Foreskin fibroblast (primary cell): ENCODE measurements at places on chromosomes 1 and 21.

- DNase-seq = no peak
Observed at GRCh38 chr1:152107031-152107983, 7.9 kb downstream of the TCHH start.

DNA sequence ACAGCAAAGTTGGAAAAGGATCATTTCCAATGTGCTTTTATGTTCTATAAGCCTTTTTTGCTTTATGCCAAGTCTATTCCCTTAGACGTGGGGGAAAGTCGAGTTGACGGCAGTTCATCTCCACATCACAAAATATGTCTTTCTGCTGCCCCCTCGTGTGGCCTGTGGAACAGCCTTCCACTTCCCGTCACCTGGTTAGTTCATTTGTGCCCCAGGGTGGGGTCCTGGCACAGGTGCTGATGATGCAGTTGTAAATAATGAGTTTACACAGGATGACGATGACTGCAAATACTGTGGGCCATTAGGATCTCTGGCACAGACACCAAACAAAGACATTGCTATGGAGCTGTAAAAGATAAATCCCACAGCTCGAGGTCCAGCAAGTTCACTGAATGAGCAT lies 10.0 kb upstream of the OTUD3 start:
- no peak for DNase-seq

DNA sequence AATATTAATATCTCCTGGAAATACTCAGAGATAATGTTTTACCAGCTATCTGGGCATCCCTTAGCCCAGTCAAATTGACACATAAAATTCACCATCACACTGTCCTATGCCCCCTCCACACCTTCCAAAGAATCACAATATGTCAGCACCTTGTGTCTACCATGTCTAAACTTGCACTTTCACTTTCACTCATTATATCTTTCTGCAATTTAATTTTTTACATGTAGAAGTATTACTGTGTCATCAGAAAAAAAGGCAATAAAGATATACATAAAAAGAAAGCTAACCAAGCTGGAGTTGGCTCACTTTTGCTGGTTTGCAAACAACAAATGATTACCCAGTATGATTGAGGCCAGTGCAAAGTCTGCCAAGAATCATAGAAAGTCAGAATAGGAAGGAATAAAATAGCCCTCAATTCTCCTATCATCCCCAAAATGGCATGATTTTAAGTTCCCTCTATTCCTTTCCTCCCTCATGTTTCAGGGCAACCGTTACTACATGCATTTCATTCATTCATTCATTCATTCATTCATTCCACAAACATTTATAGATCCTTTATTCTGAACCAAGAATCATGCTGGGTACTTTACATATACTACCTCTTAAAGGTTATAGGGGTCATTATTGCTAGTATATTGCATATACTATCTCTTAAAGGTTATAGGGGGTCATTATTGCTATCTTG lies 5.9 kb upstream of the LUZP1 start:
- DNase-seq = no peak

DNA sequence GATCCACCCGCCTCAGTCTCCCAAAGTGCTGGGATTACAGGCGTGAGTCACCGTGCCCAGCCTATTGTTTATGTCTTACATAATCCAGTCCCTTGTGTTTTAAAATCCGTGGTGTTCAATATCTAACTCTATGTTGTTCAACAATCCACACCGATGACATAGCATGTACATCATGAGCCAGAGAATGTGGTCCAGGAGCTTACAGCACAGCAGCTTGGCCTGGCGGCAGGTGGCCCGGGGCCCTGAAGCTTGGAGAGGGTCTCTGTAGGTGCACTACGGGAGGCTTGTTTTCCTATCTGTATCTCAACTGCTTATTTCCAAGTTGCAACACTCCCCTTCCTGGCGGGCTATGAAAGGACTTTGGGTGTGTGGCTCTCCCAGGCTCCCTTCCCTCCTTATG lies 138.4 kb downstream of the ADSS2 start:
- no peak for DNase-seq

- peak; percentile 92 for DNase-seq
Observed at GRCh38 chr1:220810179-220810653, 23.5 kb downstream of the MTARC1 start.

DNA sequence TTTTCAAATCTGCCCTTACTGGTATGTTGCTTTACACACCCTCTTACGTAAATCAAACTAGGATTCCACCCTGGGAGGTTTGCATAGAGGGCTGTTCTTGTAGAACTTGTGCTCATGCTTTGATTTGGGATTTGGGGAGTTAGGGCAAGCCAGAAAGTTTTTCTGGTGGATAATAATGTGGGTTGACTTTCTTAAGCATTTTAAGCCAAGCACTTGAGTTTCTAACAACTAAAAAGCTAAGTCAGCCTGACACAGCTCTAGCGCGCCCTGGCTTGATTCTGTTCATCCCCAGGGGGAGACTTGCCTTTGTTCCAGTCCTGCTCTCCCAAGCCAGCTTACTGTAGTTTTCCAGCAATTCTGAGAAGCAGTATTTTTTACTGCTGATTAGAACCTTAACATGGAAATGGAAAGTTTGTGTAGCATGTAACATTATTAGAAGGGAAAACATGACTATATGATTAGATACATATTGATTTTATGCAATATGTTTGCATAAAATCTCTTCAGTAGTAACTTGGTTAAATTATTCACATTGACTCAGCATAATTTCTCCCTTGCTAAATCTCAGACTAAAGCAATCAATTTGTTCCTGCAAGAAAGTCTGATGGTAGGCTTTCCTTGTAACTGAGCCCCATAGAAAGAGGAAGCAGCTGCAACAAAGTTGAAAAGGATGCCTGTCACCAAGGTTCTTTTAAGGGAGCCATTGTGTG lies 11.0 kb upstream of the PGD start:
- peak; percentile 71 for DNase-seq

DNA sequence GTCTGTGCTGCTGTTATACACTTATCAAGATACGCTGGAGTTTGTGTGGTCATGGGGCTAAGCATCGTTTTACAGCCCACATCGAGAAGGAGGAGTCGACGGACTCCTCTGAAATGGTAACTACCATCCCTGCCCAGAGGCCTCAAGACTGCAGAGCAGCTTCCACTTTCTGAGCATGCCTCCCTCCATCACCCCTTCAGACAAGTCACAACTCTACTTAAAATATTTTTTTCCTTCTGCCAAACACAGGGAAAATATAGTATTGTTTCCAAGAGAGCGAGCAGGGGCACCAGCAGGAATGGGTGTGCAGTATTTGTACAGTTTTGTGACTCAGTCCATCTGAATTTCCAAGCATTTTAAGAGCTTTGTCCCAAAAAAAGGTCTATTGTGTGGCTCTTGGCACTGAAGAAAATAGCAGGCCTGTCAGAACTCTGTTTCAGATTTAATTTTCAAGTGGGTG lies 14.1 kb downstream of the EVA1C start:
- DNase-seq = peak; percentile 70

DNA sequence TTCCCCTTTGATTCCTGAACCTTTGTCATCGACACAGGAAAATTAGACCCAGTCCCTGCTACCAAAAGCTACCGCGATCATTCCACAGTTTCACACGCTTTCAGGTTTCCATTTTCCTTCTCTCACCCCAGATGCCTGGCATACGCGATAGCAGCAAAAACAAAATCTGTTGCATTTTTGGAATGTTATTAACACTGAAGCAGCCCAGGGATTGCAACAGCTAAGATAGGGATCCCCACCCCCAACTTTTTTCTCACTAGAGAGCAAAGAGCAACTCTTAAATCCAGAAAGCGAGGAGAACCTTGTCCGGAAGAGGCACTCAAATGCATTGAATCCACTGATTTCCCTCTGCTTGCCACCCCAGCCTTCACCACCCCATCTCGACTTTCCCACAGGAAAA lies 8.9 kb downstream of the OVAAL start:
- no peak for DNase-seq

- DNase-seq = no peak
Observed at GRCh38 chr1:203656796-203657747, 30.4 kb downstream of the ATP2B4 start.

GRCh38 chr1:3465091-3465934 lies 10.8 kb downstream of the ARHGEF16 start:
- no peak for DNase-seq

DNA sequence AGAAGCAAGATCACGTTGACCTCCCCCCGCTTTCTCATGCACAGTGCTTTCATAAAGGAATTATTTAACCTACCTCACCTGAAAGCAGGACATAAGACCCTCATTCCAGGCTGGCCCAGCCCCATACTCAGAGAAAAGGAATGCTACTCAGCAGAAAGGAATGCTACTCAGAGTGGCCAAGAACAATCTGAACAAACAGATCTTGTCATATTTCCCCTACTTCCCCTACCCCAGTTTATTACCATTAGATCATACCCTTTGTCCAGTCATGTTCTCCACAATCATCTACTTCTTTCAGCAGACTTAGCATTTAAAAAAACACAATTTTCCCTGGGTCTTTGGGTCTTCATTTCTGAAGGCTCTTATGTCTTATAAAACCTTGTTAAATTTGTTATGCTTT lies 89.8 kb downstream of the SLC16A1 start:
- DNase-seq = peak; percentile 61

DNA sequence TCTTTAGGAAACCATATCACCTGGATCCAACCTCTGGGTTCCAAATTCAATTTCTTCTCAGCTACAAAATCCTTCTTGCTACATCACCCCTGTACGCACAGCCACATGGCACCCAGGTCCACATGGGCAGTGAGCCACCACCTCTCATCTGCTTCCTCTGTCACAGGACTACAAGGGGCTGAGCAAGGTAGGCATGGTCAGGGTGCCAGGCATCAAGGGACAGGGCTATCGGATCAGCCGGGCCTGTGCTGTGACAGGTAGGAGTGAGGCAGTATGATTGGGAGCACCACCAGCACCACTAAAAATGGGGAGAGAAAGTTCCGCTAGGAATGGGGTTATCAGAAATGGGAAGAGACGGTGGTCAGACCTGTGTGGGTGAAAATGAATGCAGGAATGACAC lies 29.4 kb downstream of the S100A6 start:
- no peak for DNase-seq

GRCh38 chr1:231636157-231636556 lies 9.6 kb downstream of the DISC1 start:
- peak; percentile 70 for DNase-seq

GRCh38 chr1:197637406-197637805 lies 137.9 kb downstream of the DENND1B start:
- no peak for DNase-seq

DNA sequence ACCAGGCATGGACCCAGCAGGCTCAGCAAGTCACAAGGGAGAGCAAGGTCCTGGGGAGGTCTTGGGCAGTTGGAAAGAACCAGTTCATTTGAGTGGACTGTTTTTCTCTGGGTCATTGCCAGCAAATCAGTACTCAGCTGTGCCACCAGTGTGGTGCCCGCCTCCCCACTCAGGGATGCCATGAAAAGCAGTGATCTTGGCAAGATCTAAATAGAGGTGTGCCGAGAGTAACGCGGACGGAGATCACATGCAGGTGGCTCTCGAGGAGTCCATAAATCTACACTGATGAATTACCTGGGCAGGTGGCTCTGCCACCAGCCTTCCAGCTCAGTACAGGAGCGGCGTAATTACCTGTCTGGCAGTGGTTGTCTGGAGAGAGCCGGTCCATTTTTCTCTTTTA lies 642.2 kb downstream of the PTPRU start:
- DNase-seq = no peak

GRCh38 chr1:221881805-221882581 lies 140.1 kb upstream of the DUSP10 start:
- DNase-seq = no peak

- no peak for DNase-seq
Observed at GRCh38 chr1:26188477-26188876, 1.9 kb upstream of the CATSPER4 start.

DNA sequence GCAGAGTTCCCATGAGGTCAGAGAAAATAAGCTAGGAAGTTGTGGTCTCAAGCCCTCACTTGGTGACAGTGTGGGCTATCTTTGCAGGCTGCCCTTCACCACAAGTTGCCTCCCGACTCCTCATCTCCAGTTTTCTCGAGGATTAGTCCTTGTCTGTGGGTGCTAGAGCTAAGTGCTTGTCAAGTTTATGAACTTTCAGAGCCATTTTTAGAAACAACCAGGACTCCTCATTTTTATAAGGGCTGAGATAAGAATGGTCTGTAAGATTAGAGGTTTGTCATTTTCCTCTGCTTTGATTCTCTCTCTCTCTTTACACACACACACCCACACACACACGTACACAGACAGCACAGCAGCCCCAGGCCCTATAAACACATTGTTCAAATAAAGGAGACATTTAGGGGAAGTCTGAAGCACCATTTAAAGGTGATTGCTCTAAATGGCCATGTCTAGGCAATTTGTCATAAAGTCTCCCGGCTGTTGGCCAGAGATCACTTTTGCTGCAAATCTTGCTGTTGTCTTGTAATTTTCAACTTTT lies 127.2 kb downstream of the LACTBL1 start:
- no peak for DNase-seq

GRCh38 chr1:3555131-3555920 lies 56.0 kb downstream of the MEGF6 start:
- DNase-seq = no peak

DNA sequence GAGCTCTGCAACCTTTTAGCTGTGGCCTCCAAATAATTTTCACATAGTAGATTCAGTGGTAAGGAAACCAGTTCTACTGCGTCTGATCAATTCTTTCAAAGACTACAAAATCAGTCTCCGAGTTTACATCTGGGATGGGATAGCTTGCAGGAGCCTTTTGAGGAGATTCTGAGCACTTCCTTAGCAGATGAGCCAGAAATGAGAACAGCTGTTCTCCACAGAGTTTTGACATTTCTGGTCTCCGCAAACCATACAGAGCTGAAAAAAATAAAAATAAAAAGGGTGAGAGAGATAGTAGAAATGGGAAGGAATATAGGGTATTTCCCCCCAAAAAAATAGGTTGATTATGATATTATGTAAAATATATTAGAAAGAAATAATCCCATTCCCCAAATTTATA lies 119.3 kb downstream of the LYPLAL1 start:
- DNase-seq = no peak

DNA sequence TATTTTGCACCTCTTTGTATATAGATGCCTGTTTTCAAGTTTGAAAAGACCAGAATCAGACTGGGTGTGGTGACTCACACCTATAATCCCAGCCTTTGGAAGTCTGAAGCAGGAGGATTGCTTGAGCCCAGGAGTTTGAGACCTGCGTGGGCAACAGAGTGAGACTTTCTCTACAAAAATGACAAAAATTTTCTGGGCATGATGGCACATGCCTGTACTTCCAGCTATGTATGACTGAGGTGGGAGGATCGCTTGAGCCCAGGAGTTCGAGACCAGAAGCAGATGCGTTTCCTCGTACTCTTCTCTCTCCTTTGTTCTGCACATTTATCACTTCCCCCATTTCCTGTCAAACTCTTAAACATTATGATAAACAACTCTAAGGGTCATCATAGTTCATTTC lies 310.0 kb upstream of the SNX7 start:
- DNase-seq = no peak
